ENCODE measurements at places on chromosomes 11 and 22.
A peak's percentile ranks its signal among the peaks of the same experiment; 100 is the strongest.

- DNase-seq = no peak
Observed at GRCh38 chr11:120516461-120517389, 5.2 kb downstream of the GRIK4 start.

DNA sequence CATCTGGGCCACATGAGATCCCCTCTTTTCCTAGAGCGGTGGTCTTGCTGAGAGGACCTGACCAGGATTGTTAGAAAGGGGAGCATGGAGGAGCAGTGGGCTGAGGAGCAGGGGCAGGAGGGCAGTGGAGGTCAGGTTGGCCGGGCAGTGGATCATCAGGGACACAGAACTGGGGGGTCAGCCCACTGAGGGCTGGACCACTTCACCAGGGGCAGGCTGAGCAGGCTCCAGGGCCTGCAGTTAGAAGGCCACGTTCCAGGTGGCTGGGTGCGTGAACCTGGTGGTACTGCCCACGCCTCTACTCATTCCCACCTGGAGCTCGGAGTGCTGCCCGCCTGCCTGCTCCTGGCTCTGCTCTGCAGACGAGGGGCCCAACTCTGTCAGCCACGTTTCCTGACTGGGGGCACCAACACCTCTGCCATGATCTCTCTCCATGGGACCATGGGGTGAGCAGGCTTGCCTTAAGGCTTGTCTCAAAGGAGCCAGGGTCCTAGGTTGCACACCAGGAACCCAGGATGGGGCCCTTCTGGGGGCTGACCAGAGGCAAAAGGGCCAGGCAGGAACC is 9.7 kb downstream of the MRGPRF start:
- no peak for DNase-seq

GRCh38 chr11:108496643-108497256 is 1.4 kb downstream of the POGLUT3 start:
- DNase-seq = no peak

GRCh38 chr11:87966694-87967093 is 208.5 kb downstream of the RAB38 start:
- DNase-seq = no peak

DNA sequence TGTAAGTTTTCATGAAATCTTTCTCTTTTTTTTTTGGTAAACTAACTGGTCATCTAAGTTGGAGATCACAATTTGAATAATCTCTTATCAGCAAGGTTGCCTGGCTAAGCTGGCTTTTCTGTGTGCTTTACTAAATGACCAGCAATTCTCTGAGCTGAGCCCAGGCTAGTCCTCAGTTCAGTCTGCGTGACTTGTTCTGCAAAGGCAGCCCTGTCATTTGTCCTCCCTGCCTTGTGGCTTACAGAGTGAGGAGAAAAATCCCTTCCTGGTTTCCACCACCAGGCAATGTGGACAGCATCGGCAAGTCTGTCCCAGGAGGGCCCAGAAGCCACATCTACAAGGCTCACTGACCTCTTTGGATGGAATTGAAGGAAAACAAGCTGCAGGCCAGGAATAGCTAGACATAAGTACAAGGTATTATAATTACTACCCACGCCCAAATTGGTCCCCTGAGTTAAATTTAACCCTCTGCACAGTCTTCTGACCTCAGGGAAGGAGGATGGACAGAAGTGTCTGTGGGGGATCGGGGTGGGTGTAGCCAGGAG is 108.6 kb downstream of the SCN3B start:
- DNase-seq = no peak

DNA sequence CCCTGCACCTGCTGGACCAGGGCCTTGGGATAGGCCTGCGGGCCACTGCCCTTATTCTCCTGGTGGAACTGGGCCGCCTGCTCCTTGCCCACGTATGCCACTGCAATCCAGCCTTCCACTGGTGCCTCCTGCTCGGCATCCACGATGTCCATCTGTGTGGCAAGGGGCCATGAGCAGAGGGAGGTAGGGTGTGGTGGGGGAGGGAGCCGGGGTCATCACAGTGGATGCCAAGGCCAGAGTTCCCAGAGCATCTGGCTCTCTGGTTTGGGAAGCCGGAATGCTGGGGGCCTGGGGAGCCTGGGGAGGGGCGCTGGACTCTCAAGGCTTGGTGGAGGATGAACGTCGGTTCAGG is 627 bp downstream of the RNF215 start:
- no peak for DNase-seq

DNA sequence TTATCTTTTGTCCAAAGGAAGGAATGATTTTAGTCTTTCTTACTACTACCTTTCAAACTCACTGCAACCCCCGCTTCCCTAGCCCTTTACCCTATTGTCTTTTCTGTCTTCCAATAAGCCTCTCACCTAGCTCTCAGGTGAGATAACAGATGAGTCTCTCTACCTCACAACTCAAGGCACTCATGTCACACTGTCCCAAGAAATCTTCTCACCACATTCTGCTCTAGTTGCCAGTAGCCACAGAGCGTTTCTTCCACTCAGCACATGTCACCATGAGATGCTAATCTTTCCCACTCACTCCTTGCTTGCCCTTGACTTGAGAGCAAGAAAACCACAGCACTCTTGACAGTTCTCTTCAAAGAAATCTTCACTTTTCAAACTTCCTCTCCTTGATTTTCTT is 32.7 kb upstream of the TMEM41B start:
- no peak for DNase-seq

GRCh38 chr11:68173926-68174325 is 39.2 kb downstream of the KMT5B start:
- DNase-seq = no peak

- DNase-seq = no peak
Observed at GRCh38 chr11:33941637-33942160, 49.8 kb upstream of the LMO2 start.

GRCh38 chr11:117145393-117145761 is 1.3 kb downstream of the PAFAH1B2 start:
- DNase-seq = no peak

DNA sequence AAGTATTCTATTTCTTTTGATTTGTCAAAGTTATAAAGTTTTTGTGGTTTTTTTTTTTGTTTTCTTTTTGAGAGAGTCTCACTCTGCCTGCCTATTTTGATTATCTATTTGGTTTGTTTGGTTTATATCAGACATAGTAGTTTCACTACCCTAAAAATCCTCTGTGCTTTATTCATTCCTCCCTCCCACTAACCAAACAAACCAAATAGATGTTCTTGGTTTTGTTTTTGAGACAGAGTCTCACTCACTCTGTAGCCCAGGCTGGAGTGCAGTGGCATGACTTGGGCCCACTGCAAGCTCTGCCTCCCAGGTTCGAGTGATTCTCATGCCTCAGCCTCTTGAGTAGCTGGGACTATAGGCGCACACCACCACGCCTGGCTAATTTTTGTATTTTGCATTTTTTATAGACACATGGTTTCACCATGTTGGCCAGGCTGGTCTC is 67.9 kb downstream of the ENTHD1 start:
- DNase-seq = no peak

DNA sequence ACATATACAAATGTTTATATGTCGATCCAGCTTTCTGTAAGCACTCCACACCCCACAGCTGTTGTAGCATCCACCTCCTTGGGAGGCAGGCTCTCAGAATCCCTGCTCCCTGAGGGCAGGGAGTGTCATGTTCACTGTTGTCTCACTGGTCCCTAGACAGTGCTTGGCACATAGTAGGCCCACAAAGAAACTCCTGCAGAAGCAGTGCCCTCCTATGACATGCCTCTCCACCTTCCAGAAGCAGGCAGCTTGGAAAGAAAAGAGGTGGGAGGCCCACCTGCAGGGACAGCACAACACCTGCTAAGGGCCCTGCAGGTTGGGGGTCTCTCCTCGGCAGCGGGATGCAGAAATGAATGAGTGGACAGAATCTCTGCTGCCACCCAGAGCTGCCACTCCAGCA is 11.1 kb upstream of the CDC42EP2 start:
- no peak for DNase-seq

- no peak for DNase-seq
Observed at GRCh38 chr22:40043793-40044101, 49.0 kb downstream of the FAM83F start.

DNA sequence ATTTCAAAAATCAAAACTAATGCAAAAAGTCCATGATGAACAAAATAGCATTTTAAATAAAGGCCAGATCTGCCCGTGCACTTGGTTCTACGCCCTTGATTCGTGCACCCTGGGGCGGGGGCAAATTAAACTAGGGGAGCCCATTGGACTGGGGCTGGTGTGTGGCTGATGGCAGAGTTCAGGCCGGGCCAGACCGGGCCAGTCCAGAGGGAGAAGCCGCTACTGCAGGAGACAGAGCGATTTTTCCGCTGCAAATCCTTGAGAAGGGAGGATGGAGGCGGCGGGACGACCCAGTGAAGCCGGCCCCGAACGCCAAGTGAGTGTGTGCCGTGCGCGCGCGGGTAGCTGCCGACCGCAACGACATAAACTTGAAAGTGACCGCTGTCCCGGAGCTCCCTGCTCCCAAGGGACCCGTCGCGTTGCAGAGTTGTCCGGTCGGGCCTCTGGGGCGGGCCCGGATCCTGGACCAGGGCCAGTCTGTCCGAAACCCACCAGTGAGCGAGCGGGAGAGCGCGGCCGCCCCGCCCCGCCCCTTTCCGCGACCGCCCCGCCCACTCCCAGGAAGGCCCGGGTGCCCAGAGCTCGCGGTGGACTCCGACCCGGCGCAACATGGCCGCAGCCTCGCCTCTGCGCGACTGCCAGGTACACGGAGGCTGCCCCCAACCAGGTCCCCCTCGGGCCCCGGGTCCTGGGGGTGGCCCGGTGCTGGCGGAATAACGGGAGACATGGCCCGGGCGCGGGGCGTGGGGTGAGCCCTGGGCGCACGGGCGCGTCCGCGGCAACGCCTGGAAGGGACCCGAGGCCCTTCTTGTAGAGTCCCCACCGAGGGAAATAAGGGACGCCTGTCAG is at the start of gene TTC38:
Gene TTC38 (plus strand): TSS at position 578 of the 849 bp plus-strand sequence. CDS start 32 bp downstream, at position 610.
- DNase-seq = peak; percentile 25

DNA sequence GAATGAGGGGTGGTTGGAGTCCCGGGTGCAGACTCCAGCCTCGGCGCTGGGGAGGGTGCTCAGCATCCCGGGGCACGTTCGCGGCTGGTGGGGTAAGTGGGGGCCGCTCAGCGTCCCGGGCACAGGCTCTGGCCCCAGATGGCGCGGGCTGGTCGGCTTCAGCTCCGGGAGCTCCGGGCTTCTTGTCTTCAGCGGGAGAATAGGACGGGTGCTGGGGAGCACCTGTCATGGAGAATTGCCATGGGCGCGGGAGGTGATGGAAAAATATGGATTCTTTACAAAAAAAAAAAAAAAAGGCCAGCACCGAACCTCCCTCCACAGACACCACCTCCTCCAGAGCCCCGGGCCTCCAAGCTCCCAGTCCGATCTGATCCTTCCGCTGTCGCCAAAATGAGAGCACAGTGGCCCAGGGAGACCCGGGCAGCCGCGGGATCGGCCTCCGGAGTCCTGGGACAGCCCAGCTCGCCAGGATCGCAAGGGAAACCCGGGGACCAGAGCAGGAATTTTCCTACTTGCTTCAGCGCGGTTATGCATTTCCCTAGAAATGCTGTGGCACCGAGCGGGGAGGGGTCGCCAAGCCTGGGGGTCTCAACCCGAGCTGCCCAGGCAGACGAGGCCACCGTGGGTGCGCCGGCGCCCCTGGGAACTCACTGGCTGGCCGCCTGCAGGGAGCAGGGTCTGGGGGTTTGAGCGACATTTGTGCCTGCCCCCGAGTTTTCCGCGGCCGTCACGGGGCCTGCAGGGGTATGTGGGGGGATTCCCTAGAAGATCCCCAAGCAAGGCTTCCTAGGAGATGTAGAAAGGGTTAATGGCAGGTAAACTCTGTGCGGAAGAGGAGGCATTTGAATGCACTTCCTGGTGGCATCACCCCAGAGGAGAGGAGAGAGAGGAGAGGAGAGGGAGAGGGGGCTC is 1336.9 kb downstream of the BRD1 start:
- no peak for DNase-seq

DNA sequence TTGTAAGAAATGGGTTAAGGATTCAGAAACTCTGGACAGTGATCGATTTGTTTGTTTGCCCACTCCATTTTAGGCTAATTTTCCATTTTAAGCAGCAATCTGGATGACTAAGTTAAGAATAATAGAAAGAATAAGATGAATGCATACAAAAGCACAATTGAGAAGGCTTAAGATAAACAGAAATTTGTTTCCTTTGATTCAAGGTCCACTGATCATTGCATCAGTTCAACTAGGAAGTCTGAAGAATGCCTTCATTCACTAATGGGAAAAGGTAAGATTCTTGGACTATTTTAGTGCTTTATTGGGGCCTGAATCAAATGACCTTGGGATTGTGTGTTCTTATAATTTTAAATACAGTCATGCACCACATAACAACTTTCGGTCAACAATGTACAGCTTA is 140.8 kb downstream of the CADM1 start:
- DNase-seq = no peak

- DNase-seq = no peak
Observed at GRCh38 chr11:6151117-6151516, 19.0 kb downstream of the OR52B2 start.

GRCh38 chr11:28877340-28877739 is 769.2 kb downstream of the METTL15 start:
- no peak for DNase-seq

GRCh38 chr11:13776134-13776815 is 107.8 kb downstream of the FAR1 start:
- no peak for DNase-seq

DNA sequence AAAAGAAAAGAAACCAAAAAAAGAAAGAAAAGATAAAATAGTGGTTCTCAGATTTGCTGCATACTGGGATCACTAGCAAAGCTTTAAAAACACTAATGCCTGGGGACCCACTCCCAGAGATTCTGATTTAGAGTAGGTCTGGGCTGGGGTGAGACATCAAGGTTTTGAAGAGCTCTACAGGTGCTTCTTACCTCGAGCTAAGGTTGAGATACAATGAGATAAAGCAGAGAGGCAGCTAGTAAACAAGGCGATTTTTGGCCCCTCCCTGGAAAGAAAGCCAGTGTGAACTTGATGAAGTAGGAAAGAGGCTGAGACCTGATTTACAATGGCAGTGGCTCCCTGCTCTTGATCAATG is 327.6 kb upstream of the CCDC90B start:
- no peak for DNase-seq

GRCh38 chr11:64766881-64767280 is 7.1 kb upstream of the PYGM start:
- DNase-seq = no peak

DNA sequence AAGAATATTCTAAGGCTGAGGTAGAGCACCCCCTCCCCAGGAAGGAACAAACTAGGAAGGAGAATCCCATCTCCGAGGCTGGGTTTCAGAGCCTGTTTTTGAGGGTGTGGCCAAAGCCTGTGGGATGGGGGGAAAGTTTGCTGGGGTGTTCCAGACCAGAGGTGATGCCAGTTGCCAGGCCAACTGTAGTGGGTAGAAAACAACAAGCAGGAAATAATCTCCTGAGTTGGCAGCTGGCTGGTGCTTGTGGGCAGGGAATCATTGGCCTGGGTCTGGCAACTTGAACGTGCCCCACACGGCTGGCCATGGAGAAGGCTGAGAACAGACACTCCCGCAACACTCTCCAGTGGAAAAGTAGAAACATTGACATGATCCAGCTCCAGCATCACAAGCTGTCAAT is 385.6 kb downstream of the ETS1 start:
- no peak for DNase-seq

DNA sequence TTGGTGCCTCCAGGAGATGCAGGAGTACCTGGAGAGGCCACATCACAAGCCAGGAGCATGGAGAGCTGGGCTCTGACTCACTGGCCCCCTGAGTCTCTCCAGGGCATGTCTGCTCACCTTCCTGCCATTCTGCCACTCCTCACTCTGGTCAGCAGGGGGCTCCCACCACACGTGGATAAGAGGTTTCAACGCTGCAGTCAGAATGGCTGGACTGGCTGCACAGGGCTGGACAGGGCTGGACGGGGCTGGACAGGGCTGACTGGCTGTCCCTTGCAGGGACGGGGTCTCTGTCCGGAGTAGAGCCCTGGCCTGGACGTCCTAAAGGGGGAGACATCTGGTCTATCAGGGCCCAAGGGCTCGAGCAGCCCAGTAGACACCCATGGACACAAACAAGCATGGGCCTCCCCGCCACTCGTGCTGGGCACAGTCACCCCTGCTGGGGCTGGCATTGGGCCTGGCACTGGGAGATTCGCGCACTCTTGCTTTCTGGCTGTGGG is 34.6 kb downstream of the CYTH4 start:
- peak; percentile 58 for DNase-seq

Data from stimulated activated CD4-positive, alpha-beta T cell treated with anti-CD3 and anti-CD28 coated beads, TNF-alpha, amount 100 ng/mL, for 4 hours (primary cell).